Activated CD4-positive, alpha-beta T cell treated with anti-CD3 and anti-CD28 coated beads, Interleukin-2, amount 50 U/mL, for 1 hour (primary cell): ENCODE measurements at places on chromosomes 13 and 19.

GRCh38 chr19:58279042-58279924 lies 528 bp downstream of the ZNF8 start:
- peak; percentile 15 for DNase-seq

GRCh38 chr13:52954838-52955237 lies 73.8 kb upstream of the OLFM4 start:
- DNase-seq = no peak

GRCh38 chr19:55255618-55256423 lies 3.0 kb downstream of the PPP6R1 start:
- DNase-seq = peak; percentile 35

GRCh38 chr13:40732658-40733057 lies 38.3 kb downstream of the MRPS31 start:
- DNase-seq = no peak

DNA sequence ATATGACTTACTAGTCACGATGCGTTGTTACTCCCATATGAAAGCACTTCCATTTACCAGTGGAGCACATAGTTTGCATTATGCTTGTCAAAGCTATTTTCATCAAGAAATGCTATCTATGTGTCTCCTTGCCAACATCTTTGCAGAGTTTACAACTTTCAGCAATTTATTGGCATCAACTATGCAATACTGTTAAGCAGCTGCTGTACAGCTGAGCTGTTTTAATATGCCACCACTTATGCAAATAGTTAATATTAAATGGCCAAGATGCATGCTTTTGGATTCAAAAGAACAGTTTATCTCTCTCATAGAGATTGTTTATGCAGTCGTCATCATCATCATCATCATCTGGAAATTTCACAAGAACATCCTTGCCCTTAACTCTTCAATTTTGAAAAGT lies 67.9 kb upstream of the KLF5 start:
- DNase-seq = no peak
